ENCODE measurements at places on chromosomes 2 and 18.
A peak's percentile ranks its signal among the peaks of the same experiment; 100 is the strongest.

- DNase-seq, result no peak
Observed at GRCh38 chr2:219042750-219043149, 1.4 kb upstream of the CFAP65 start.

- no peak for DNase-seq
Observed at GRCh38 chr2:43123028-43123427, 103.4 kb downstream of the ZFP36L2 start.

GRCh38 chr2:203758841-203759689, 52.6 kb downstream of the CD28 start:
- no peak for DNase-seq

- no peak for DNase-seq
Observed at GRCh38 chr18:73756256-73757091, 391.2 kb downstream of the FBXO15 start.

DNA sequence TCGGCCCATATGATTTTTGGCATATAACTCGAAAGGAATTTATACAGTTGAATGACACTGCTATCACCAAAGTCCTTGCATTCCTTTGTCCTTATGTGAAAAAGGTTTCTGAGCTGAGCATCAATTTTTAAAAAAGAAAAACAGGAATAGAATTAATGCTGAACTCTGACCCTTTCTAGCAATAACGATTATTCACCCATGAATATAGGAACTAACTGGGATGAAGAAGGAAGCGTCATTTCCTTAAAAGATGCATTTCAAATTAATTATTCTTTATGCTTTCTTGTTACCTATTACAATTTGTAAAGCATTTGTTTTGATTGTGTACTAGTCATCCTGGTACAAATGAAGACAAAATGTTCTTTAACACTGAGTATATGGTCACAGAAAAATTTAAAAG, 19.3 kb downstream of the TMEM247 start:
- no peak for DNase-seq

DNA sequence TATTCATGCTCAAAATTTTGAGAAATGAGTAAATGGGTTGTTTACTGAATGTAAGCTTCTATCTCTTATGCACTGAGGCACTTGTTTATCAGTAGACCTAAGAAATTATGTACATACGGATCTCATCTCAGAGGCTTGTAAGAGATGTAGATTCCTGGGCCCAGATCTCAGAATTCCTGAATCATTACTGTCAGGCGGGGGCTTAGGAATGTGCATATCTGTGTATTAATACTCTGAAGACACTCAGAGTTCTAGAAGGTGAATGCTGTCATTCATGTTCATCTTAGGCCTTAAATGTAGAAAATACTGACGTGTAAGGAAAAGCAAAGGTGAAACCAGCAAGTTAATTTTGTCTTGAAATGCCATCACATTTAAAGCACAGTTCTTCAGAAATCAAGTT, 169.6 kb downstream of the FMNL2 start:
- no peak for DNase-seq

DNA sequence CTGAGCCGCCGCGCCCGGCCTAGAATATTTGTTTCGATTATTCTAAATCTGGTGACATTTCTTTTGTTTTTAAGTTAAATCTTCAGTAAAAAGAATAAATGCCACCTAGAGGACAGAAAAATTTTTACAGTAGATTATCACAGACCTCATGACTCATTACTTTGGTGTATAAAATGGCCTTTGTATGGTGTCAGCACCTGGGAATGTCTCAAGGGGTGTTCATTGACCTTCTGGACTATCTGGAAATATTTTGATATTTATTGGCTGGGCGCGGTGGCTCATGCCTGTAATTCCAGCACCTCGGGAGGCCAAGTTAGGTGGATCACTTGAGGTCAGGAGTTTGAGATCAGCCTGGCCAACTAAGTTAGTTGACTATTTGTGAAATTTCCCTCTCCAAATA, 30.3 kb upstream of the SLC30A6 start:
- no peak for DNase-seq

DNA sequence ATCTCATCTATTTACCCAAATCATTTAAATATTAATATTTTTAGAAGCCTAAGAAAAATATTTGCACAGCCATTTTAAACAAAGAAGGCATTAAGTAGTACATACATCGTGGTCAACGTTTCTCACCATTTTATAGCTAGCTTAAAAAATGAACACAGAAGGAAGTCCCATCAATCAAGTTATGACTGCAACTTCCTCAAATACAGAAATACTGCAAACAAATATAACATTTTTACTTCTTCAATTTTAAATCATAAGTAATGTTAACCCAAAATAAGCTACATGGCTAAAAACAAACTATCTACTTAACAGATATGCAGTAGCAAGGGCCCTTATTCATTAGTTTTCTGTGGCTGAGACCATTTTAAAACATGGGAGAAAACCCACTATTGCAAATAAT, 30.6 kb downstream of the ITSN2 start:
- no peak for DNase-seq

GRCh38 chr2:177984749-177985148, 87.8 kb downstream of the PDE11A start:
- no peak for DNase-seq

GRCh38 chr2:126761981-126762878, 106.3 kb downstream of the GYPC start:
- peak; percentile 54 for DNase-seq

- no peak for DNase-seq
Observed at GRCh38 chr2:136108463-136108862, 9.5 kb downstream of the CXCR4 start.

- no peak for DNase-seq
Observed at GRCh38 chr2:219525533-219526232, 11.4 kb downstream of the ASIC4 start.

GRCh38 chr2:1748741-1749488, 4.6 kb upstream of the PXDN start:
- DNase-seq, result no peak

Data from DND-41 (cell line).